Fibroblast of lung (primary cell): ENCODE measurements at places on chromosomes 16 and 17.

DNA sequence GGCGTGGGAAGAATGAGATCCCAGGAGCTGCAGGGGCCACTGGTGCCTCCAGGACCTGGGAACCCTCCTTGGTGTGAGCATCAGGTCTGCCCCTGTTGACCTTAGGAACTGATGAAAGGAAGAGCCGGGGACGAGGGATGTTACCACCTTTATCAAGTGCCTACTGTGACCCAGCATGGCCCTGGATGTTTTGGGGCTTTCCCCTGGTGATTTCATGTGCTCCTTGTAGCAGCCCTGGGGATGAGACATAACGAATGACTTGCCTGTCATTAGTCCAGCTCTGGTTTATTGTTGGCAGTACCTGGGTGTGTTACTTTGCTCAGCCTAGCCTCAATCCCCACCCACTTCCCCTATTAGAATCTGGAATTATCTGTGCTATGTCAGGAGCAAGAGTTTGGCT, 39.9 kb downstream of the WSCD1 start:
- no peak for DNase-seq

DNA sequence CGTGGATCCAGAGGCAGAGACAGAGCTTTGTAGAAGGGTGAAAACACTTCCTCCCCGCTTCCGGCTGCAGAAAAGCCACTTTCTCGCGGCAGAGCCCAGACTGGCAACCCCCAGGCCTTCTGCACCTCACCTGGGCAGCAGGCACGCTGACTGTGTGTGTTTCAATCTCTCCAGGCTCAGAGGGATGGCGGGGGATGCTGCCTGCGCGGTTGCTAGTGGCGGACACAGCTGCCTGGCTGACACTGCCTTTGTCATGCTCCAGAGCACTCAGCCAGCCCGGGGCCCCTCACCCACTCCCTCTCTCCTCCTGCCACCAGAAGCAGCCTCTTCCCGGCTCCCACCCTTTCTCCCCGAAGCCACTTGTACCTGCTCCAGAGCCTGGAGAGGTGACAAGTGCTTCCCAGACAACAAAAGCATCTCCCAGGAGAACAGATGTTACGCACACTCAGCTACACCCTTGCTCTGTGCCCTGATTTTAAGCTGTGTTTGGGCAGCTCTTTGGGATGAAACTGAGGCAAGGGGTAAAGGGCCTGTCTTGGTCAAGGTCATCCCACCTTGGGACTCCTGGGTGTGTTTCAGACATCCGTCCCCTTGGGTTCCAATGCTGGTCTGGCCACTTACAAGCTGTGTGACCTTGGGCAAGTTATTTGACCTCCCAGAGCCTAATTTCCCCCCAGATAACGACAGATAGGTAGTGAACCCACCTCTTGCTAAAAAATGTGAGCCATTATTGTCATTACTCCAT, 9.2 kb upstream of the GLIS2 start:
- no peak for DNase-seq

DNA sequence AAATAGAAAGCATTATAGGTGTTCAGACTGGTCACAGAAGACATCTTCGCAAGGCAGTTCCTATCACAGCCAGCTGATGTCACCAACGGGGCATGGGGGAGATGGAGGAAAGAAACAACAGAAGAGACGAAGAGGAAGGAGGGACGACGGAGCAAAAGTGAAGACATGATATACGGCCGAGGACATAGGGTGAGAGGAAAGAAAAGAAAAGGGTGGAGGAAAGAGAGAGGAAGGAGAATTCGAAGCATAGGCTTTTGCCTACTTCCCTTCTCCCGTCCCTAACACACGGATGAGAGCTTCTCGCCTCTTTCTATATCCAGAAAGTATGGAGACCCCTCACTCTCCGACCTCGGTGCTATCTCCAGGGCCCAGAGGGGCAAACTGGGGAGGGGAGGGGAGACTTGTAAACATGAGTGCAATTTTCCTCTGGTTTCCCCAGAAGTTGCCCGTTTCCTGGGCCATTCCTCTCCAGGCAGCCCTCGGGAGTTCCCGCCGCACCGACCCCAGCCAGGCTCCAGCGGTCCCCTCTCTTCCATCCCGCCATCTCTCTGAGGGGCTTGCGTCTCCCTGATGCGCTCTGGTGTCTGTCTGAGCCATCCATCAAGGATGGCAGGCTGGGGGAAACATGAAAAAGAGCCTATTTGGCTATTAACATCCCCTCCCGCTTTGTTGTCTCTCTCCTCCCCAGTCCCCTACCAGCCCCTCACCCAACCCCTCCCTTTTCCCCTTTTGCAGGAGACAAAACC, 26.0 kb downstream of the COPZ2 start:
- peak; percentile 35 for DNase-seq

- peak; percentile 91 for DNase-seq
Measured at GRCh38 chr16:88062341-88063210, 111.3 kb downstream of the BANP start.

DNA sequence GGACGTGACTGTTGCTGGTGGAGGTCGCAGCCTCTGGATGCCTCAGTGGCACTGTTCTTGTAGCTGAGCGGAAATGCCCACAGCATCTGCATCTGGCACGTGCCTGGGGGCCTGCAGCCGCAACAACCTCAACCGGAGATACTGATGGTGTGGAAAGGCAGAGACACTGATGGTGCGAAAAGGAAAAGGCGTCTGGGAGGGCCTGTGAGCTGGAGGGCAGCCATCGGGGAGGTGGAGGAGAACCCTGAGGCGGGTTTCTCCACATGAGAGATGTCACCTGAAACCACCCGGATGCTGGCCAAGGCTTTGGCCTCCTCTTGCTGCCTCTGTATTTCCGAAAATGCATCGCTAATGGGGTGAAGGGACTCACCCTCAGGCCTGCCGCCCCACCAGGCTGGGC, 284.8 kb upstream of the WSB1 start:
- no peak for DNase-seq

DNA sequence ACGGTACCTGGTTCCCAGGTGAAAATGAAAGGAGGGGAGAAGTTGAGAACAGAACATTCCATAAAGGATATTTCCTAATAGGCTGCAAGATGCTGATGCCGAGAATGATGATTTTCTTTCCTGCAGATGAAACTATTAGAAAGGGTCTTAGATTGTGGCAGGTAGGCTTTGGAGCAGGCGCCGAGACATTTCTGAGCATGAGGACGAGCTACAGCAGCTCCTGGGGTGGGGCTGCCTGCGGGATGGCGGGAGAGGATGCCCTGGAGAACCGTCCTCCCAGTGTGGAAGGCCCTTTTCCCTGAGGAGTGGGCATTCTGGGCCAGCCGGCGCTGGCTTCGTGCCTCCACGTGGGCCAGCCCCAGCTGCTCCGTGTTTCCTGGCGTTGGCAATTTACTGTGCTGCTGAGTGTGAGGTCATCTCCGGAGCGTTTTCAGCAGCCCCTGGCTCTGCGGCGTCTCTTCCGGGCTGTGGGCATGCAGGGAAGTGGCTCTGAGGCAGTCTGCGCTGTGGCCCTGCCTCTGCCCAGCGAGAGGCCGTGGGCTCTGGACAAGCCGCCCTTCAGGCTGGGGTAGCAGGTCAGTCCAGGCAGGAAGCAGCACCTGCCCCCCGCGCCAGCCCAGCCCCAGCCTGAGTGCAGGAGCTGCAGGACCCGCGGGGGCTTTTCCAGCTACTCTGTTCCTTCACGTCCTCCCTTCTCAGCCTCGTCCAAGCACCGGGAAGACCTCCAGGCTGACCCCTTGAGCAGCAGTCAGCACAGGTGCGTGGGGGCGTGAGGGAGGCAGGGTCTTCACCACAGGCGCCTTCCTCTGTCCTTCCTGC, 12.2 kb downstream of the ENGASE start:
- no peak for DNase-seq

DNA sequence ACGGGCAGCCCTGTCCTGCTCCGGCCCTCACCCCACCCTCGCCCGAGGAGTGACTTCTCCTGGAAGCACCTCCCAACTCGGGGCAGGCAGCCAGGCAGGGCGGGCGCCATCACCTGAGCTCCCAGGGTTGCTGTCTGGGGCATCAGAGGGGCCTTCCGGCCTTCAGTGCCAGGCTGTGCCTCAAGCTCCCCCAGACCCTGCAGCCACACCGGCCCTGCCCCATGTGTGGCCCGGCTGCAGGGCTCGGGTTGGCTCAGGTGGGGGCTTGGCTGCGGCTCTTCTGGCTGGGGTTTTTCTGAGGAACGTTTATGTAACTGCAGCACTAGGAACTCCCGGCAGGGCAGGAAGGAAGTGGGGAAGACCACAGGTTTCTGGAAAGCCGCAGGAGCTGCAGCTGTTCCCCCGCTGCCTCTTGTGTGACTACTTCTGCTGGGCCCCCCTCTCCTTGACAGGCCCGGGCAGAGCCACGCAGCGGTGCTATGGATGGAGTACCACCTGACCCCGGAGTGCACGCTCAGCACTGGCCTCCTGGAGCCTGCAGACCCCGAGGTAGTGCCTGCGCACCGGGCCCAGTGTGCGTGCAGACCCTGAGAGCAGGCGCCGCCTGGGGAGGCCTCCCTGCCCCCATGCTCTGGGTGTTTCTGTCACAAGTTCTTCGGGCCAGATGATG, 45.6 kb downstream of the PRMT7 start:
- no peak for DNase-seq

DNA sequence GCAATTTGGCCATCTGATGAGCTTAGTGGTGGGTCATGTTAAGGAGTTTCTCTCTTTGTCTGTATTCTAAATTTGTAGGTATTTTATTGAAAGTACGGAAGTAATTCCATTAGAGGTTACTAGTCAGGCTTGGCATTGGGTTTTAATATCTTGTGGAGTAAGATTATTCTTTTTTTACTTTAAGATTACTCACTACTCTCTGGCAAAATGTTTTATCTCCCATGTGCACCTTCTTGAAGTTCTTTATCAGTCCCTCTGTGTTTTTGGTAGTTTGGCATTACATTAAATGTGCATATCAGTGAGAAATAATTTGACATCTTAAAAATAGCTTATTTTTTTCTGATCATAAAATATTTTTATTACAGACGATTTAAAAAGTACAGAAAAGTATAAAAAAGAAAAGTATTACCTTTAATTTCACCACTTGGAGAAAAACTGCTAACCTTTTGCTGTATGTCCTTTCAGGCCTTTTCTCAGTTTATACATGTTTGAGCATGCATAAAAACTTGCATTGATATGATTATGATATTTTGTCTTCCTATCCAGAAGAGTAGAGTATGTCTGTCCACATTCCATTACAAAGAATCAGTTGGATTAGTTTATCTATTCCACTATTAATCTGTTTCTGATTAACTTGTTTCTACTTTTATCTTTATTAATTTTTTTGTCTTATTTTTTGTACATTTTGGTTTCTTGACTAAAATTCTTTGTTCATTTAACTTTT, 198.3 kb downstream of the SPECC1 start:
- DNase-seq: no peak

- DNase-seq: no peak
Measured at GRCh38 chr16:57032931-57033330, 43.6 kb downstream of the NLRC5 start.

GRCh38 chr16:85880861-85881260, 18.1 kb upstream of the IRF8 start:
- no peak for DNase-seq

DNA sequence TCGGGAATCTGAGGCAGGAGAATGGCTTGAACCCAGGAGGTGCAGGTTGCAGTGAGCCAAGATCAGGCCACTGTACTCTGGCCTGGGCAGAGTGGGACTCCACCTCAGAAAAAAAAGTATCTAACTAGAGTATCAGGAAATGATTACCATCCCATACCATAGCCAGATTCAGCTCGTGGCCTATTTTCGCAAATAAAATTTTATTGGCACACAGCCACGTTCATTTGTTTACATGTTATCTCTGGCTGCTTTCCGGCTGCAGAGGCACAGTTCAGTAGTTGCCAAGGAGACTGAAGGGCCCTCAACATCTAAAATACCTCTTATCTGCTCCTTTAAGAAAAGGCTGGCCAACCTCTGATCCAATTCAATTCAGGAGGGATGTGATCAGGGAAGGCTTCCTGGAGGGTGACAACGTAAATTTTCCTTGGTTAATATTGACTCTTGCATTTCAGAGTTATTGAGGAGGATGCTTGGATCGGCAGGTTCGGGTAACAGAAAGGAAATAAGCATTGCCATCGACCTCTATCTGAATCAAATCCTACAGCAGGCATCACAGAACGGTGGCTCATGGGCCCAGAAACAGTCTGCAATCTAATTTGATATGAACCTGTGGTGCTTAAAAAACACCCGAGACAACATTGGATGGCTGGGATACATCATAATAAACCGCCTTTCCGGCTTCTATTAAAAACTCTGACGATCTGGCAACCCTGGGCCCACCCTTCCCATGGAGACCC, 73.8 kb downstream of the XYLT1 start:
- DNase-seq: peak; percentile 51

DNA sequence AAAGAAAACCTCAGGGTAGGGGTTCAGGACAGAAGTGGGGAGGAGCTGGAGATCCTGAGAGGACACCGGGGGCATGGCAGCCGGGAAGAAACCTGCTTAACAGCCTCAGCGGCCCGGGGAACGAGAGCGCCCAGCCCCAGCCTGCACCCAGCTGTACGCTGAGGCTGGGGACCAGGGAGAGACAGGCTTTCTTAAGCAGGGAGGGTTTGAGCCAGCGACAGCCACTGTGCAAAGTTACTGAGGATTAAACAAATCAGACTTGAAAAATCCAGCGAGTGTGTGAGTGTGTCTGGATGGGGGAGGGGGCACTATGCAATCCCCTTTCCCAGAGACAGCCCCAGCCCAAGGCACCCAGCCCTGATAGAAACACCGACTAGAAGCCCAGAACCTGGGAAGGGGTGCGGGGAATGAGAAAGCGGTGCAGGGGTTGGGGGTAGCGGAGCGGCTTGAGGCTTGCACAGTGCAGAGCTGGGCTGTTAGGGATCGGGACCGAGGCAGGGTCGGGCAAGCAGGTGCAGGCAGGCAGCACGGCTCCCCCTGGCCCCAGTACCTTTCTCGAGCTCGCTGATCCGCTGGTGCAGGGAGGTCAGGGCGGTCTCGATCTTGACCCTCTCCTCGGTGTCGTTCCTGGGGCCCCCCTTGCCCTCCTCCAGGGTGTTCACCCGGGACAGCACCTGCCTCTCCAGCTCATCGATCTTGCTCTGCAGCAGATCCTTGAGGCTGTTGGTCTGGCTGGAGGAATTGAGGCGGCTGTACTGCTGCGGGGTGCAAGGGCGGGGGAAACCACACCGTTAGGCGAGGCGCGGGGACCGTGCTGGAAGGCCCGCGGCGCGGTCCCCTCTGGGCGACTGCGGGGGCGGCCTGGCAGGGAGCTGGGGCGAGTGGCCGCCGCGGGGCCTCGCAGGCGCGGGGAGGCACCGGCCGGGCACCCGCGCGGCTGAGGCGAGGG, 1.2 kb downstream of the NPTX1 start:
- DNase-seq: no peak

DNA sequence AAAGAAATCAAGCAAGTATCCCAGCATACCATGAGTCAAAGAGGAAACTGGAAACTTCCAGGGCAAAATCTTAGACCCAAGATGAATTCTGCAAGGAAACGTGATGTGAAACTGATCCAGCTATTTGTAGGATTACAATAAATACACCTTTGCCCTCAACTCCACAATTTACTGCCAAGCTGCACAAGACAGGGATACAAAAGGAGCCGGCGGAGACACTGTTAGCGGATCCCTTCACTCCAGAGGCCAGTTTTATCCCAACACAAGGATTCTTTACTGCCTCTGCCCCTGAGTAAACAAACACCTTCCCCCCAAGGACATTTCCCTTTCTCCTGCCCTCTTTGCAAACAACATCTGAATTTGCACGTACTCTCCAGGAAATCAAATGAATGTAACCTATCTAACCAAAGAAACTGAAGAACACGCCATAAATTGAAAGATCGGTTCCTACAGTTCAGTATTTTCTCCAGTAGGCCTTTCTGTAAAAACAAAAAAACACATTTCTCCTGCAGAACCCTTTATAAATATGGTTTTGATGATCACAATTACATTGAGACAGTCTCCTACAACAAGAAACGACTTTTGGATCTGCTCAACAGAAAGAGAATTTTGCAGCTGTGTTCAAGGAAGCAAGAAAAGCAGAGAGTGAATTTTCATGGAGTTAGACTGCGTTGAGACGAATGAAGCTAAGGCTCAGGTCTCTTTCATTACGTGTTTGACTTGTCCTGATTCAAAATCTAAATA, 1.4 kb upstream of the CBX2 start:
- DNase-seq: no peak
